ENCODE measurements at places on chromosomes 7 and 10. TPM values are rescaled to one million over a fixed set of nuclear protein-coding genes. Genes with fewer than 3 reads are reported as not detected.

- DNase-seq: no peak
These were observed 151.3 kb upstream of the ADO start for GRCh38 chr10:62653254-62653653.

DNA sequence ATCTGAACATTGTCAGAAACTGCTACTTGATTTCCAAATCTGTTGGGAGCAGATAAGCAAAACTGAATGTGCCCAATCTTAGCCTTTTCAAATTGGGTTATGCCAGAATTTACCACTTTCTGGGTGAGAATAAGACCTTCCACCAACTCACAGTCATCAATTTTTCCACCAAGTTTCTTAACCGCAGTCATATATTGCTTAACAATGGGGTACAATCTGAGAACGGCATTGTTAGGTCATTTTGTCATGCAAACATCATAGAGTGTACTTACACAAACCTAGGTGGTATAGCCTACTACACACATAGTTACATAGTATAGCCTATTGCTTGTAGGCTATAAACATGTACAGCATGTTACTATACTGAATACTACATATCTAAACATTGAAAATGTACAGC is 16.0 kb downstream of the MRPS33 start:
- DNase-seq: no peak

- no peak for DNase-seq
These were observed 37.8 kb downstream of the CLRN3 start for GRCh38 chr10:127854769-127855590.

DNA sequence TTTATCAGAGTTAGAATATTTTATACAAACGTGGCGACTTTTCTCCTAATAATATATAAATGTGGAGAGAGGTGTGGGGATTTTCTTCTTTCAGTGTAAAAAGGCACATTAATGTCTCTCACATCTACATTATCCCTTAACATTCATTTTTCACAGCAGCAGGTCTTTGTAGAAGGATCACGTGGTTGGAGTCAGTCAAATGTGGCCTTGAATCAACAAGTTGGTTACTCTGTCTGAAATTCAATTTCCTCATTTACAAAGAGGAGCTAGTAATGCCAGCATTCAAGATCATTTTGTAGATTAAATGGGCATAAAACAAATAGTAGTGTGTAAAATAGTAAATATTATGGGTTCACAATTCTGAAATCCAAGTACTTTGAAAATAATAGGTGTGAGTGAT is 183.1 kb upstream of the SEMA3E start:
- DNase-seq: no peak

- peak; percentile 76 for DNase-seq
These were observed 37.6 kb upstream of the SVOPL start for GRCh38 chr7:138738551-138739335.

GRCh38 chr10:35025916-35026315 is 64.2 kb downstream of the CUL2 start:
- DNase-seq: no peak

MACC1 gene
- 0.08 TPM for total RNA-seq

HOXA11 gene
- 5.8 TPM for total RNA-seq

DNA sequence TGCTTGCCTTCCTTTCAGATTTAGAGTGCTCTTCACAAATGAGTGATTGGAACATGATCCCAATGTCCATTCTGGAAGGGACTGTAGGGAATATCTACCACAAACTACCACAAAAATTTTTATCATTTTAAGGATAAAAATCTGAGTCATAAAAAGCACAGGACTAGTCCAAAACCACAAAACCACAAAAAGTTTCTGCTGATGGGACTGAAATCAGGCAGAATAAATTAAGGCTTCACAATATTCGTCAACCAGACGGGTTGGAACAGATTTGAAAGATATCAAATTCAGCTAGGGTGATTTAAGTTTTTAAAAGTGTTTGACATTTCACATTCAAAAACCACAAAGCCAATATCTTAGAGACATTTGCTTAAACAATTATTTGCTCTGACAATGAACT is 100.1 kb upstream of the PTN start:
- DNase-seq: no peak

GRCh38 chr7:151468217-151469018 is 28.5 kb upstream of the CRYGN start:
- DNase-seq: no peak

PIK3AP1 gene
- 7.1 TPM for total RNA-seq

FGF8 gene
- total RNA-seq: 123 TPM

DNA sequence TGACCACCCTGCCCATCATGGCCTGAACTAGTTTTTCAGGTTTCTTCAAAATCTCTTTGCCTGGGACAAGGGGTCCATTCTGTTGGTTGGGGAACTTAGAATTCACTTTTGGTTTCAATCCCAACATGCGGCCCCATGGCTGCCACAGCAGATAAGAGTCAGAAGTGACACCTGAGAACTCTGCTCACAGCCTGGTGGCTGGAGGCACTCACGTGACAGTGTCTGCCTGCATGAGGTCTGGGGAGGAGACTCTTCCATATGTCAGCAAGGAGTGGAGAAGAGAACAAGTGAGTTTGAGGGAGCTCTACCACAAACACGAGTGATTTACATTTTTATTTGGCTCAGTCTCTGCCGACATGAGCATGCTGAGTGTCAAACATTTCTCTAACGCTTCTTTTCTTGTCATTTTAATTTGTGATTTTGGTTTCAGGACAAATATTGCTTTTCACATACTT is 370.4 kb downstream of the TNS3 start:
- no peak for DNase-seq

DNA sequence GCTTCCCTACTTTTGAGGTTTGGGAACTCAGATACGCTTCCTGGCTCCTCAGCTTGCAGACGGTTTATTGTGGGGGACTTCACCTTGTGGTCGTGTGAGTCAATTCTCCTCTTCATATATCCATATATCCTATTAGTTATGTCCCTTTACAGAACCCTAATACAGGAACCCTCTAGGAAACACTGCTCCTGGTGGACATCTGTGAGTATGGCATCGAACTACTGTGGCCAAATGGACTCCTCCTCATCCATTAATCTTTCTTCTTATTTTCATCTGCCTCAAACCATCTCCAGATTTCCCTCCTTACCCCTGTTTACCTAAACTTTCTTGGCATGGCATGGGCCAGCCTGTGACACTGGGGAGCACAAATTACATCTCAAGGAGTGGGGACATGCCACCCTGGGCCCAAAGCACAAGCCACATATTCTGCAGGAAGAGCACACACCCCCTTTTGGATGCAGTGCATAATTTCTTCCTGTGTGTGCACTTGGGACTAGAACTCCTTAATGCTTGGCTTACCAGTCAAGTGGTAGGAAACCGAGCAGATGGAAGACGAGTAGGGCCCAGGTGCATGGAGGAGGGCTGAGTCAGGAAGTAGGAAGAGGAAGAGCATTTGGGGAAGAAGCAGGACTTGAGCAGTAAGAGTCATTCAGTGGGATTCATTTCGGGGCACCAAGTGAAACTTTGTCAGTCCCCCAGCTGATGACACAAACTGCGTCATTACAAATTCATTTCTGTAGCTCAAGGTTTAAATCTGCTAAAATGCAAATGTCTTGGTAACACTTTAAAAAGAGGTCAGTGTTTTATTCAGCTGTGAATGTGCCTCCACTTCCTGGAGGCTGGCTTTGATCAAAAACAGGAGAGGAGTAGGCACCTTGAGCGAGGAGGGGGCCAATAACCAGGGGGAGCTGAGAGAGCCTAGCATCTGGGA is 80.8 kb upstream of the PLXNA4 start:
- peak; percentile 43 for DNase-seq

FOXP2 gene
- 52.7 TPM for total RNA-seq

ZNF467 gene
- total RNA-seq: not detected

DNA sequence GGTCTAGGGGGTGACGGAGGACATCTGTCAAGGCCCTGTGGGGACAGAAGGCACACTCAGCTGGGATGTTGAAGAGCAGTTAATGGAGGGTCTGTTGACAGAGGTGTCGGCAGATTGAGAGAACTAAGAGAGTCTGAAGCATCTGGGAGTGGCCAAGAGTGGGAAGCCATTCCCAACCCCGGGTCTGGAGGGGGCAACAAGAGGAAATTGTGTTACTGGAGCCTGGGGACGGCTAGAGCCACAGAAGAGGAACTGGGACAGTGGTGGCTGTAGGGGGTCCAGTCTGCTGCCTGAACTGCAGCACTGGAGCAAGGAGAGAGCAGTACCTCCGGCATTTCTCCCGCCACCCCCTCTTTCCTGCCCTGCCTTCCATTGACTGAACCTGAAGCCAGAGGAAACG is 136.6 kb downstream of the CHN2 start:
- DNase-seq: no peak

GRM3 gene
- total RNA-seq: not detected

PDE1C gene
- total RNA-seq: 0.02 TPM

DNA sequence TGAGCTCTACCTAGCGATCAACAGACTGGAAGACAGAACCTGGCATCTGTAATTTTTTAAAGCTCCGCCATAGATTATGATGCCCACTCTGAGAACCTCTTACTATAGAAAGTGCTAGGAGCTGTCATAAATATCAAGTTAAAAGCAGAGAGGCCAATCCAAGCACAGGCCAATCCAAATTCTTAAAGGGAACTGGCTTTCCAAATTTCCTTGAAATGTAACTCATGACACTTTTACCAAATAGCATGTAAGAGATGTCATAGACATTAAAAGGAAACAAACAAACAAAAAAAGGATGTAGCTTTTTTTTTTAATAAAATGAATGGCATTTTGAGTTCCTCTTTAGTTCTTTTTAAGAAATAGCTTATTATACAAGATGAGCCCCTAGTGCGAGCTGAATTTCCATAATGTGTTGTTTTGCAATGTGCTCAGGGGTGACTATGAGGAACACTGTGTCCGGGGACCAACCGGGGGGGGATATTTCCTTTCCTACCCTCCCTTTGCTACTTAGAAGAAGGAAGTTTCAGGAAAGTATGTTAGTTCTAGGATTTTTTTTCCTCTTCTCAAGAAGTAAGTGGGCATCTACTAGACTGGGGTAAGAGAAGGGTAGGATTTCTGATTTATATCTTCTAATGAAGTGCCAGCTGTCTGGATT is 23.7 kb upstream of the MRC1 start:
- no peak for DNase-seq

DNA sequence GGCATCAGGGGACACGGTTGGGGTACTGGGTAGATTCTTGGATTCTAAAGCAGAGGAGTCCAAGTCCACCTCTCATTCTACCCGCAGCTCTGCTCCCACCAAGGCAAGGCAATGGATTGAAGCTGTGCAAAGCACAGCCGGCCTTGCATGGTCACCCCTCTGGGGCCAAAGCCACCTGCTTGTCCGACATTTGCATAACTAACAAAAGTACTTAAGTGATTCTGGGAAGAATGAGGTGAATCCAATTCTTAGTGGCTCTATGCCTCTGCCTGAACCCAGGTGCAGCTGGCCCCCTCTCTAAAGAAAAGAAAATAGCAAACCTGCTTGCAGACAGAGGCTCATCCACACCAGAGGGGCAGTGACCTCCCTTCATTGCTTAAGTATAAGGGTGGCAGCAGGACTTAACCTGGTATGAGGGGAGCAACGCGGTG is 10.7 kb upstream of the COBL start:
- no peak for DNase-seq

GRCh38 chr7:7159063-7159658 is 23.2 kb upstream of the C1GALT1 start:
- no peak for DNase-seq

MYPN gene
- 0.13 TPM for total RNA-seq

NHLRC2 gene
- 22.1 TPM for total RNA-seq

GRCh38 chr7:1968397-1969111 is 264.2 kb downstream of the MAD1L1 start:
- no peak for DNase-seq

GRCh38 chr7:90119178-90119971 is 34.9 kb upstream of the STEAP1 start:
- no peak for DNase-seq

DNA sequence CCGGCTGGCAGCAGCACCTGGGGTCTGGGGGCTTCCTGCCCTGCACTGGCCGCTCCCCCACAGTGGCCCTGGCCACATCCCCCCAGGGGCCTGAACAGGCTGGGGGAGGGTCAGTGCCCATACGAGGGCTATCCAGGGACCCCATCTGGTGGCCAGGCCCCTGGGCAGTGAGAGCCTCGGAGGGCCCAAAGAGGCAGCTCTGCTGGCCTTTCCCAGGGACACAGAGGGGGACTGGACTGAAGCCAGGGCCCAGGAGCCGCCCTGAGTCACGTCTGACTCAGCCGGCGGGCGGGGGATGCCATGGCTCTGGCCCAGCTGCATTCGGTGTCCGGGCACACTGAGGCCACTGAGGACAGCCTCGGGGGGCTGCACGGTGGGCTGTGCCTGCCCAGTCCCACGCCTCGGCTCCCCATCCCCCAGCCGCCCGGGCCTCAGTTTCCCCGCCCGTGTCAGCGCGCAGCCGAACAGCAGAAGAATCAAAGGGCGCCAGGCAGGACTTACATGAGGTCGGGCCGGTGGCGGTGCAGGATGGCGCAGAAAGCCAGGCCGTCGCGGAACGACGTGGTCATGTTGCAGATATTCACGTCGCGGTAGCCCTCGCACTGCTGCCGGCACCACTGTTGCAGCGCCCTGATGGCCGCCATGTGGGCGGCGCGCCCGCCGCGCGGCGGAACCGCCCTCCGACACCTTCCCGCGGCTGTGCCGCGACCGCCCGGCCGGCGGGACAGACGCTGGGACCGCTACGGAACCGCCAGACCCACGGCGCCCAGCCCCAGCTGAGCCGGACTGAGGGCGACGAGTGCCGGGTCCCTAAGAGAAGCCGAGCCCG is at the start of gene MICALL2:
MICALL2 (minus strand) TSS at position 788 of the 829 bp plus-strand sequence; CDS start at position 644, 144 bp downstream.
- peak; percentile 68 for DNase-seq

DNA sequence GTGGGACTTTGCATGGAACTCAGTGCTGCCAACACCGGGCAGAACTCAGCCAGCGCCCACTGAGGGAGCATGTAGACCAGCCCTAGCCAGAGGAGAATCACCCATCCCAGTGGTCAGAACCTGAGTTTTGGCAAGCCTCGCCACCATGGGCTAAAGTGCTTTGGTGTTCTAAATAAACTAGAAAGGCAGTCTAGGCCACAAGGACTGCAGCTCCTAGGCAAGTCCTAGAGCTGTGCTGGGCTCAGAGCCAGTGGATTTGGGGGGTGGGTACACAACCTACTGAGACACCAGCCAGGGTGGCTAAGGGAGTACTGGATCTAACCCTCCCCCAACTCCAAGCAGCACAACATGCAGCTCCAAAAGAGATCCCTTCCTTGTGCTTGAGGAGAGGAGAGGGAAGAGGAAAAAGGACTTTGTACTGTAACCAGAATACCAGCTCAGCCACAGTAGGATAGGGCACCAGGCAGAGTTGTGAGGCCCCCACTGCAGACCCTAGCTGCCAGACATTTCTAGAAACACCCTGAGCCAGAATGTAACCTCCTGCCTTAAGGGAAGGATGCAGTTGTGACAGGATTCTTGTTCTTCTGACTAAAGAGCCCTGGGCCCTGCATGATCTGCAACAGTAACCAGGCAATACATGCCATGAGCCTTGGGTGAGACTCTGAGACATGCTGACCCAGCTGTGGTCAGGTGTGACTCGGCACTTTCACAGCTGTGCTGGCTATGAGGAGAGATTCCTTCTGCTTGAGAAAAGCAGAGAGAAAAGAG is 24.4 kb downstream of the GSDME start:
- DNase-seq: no peak

All from SJCRH30 (cell line).